ENCODE measurements at places on chromosomes 3 and 15.
A peak's percentile ranks its signal among the peaks of the same experiment; 100 is the strongest.

- no peak for DNase-seq
Observed at GRCh38 chr3:171908731-171909130, 65.6 kb downstream of the TMEM212 start.

DNA sequence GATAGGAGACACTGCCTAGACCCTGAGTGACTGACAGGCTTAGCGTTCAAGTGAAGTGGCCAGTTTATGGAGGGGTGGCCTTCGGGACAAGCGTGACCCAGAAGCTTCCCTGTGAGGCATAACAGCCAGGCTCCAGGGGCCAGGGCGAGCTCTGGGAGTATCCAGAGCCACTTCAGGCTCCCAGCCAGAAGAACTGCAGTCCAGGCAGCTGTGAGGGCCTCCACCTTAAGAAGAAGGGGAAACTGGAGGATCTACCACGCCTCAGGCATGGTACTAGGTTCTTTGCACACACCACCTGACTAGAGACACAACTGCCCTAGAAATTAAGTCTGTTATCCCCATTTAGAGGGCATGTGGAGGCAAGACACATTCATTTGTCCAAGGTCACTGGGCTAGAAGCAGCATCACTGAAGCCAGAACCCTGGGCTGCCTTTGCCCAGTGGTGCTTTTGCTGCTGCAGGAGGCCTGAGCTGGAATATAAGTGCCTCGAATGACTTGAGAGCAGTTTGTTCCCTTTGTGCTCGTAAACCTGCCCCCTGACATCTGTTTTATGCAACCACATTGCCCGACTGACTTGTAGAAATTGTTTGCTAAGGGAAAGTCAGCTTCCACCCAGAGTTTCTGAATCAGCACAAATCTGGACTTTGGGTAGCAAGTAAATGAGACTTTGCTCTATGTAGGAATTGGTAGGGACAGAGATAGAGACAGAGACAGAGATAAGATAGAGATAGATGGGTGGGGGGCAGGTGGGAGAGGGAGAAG, 23.3 kb downstream of the RASGRF1 start:
- DNase-seq: no peak

- DNase-seq: no peak
Observed at GRCh38 chr3:123799544-123800361, 84.4 kb downstream of the MYLK start.

GRCh38 chr3:155362808-155363689, 69.6 kb upstream of the STRIT1 start:
- no peak for DNase-seq

DNA sequence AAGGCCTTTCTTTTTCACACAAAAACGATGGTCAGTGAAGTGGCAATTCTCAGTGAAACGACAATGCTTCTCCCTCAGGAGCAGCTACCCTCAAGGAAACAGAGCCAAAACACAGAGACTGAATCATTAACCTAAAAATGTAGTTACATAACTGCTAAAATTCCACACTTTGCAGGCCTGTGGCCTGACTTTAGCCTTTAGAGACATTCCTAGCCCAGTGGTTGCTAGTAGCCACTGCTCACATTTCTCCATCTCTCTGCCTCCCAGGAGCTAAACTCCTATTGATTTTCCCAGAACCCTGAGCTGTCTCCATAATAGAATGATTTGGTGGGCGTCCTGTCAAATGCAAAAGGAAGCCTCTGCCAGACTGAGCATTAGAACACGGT, 630.1 kb upstream of the KCNMB2 start:
- DNase-seq: no peak

DNA sequence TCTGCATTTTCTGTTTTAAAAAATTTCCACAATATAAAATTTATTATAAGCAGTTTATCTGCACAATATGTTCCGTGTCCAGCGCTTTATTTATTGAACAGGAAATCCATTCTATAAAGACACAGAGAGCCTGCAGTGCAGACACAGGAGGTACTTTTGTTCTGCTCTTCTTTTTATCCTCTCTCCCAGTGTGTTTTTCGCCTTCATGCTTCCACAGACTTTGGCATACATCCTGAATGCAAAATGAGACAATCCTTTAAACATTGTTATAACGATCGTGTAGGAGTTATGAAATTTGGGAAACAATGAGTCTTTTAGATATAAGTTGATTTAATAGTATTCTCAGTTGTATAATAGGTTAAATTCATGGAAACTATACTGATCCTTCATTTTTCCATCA, 749.2 kb downstream of the NAALADL2 start:
- no peak for DNase-seq

DNA sequence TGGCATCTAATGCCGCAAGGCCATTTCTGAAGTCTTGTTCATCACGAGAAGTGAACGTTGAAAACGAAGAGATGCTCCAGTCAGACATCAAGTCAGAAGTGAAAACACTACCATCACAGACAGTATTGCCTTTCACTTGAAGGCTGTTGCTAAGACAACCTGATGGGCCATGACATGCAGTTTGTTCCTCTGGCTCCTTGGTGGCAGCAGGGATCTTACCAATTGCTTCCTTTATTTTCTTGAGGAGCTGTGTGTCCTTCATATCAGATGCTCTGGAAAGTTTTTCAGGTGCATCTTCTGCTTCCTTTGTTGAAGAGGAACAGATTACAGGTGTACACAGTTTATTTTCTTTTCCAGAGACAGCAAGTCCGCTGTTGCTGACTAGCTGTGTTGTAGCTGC, 30.7 kb upstream of the MYLK start:
- DNase-seq: no peak

- no peak for DNase-seq
Observed at GRCh38 chr3:117287602-117288001, 578.0 kb downstream of the TUSC7 start.

DNA sequence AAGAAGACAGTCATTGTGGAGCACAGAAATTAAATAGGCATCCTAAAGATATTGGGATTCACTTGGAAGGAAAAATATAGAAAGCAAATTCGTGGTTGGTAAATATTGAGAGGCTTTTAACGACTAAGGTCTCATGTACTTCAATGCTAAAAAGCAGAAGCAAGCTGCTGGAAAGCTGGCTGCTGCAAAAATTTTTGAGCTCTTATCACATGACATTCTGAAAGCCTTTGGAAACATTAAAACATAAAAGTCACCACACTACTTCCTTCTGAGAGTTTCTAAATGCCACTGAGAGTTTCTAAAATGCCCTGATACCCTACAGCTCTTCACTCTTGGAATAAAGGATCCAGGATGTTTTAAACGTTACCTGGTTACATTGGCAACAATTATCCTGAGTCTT, 39.0 kb upstream of the CBLB start:
- DNase-seq: no peak

DNA sequence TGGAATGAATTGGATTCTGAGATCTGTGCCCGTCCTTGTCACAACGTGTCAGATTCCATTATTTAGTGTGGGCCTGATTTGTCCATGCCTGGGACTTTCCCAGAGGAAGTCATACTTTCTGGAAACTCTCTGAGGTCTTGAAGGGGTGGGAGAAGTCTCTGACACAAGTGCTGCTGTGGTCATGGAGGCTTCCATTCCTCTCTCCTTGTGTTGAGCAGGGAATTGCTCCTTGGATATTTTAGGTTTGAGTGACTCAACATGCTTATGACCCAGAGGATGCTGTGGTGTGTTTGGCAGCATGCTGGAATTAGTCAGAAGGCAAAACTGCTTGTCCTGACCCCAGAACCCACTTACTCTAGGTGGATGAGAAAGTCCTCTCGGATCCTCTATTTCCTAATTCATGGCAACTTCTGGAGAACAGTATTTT, 132.1 kb downstream of the LPP start:
- no peak for DNase-seq

DNA sequence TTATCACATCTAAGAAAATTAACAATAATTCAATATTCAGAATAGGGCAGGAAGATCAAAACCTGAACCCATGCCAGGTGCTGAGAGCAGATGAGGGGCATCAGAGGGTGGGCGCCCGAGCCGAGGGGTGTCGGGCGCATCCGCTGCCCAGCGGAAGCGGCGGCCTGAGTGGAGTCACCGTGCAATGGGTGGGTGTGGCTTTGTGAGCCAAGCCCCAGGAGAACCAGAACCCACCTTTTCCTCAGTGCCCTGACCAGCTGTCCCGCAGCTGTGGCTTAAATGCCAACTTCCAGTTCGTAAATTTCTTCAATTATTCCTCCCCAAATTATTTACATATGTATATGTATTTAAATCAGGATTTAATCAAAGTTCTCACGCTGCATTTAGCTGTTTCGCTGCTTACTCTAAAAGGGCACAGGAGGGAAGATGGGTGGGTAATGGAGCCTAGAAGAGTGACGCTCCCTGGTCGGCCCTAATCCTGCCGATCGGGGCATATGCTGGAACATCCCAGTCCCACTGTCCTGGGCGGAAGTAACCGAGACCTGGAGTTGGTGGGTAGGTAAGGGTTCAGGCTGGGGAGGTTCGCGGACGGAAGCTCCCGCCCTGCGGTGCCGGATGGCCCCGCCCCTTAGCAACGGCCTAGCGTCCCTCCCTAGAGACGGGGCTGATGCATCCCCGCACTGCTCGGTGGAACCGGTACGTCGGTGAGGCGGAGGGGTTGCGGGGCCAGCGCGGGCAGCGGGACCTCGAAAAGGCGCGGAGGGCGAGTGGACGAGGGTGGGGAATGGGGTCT, 1.3 kb downstream of the DNAH1 start:
- DNase-seq: peak; percentile 63

DNA sequence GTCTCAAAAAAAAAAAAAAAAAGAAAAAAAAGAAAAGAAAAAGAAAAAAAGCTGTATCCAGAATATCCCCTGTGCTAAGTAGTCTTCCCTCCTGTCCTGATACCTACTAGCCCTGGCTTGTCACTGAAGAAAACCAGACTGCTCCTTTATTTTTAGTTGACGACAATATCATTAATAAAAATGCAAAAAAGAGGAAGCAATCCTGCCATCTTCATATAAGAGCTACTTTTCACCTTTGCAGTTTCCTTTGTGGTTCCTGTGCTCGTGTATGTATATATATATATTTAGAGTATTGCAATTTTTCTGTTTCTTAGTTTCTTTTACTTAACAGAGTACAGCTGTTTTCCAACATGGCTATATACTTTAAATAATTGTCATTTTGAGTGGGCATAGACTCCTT, 13.6 kb downstream of the C3orf20 start:
- DNase-seq: no peak

DNA sequence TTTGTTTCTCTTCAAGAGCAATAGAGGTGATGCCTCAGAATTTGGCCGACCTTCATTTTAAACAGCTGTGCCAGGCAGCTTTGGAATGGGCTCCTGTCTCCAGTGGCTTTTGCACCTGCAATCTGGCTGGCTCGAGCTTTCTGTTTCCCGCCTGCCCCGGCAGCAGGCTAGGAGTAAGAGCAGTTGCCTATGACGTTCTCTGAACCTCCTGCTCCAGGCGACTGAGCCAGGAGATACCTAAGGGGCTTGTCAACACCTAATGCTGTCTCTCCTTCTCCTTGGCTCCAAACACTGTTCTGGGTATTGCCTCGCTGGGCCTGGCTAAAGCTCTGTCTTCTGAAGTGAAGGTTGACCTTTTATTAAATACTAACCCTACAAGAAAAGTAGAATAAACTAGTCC, 229.9 kb downstream of the LRRN1 start:
- no peak for DNase-seq

DNA sequence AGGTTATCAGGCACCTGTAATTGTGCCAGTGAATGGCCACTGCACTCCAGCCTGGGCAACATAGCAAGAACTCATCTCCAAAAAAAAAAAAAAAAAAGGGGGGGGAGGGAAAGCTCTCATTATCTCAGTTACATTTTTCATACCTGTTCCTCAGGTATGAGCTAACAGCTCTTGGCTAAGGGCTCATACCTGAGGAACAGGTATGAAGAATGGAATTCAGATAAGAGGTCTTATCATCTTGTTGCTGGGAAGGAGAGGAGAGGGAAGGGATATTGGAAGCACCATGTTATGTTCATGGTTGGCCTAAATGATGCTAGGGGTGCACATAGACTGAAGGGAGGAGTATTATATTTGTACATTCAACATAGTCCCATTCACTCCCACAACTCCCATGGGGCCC, 2.6 kb downstream of the SLC15A2 start:
- no peak for DNase-seq

GRCh38 chr15:54353726-54354125, 375.5 kb downstream of the UNC13C start:
- DNase-seq: no peak

GRCh38 chr3:126291537-126291936, 65.7 kb downstream of the KLF15 start:
- no peak for DNase-seq

GRCh38 chr15:98522127-98522526, 126.2 kb upstream of the IGF1R start:
- no peak for DNase-seq

DNA sequence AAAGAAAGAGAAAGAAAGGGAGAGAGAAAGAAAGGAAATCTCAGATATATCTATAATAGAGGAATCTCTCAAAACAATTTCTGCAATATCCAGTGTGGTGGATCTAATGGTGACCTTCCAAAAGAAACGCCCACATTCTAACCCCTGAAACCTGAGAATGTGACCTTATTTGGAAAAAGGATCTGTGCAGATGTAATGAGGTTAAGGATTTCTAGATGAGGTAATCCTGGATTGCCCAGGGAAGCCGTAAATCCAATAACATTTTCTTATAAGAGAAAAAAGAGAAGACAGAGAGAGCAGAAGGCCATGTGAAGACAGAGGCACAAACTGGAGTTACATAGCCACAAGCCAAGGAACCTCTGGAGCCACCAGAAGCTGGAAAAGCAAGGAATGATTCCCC, 307.6 kb downstream of the ZBTB20 start:
- DNase-seq: no peak

- no peak for DNase-seq
Observed at GRCh38 chr3:123094516-123095313, 27.9 kb downstream of the PDIA5 start.

DNA sequence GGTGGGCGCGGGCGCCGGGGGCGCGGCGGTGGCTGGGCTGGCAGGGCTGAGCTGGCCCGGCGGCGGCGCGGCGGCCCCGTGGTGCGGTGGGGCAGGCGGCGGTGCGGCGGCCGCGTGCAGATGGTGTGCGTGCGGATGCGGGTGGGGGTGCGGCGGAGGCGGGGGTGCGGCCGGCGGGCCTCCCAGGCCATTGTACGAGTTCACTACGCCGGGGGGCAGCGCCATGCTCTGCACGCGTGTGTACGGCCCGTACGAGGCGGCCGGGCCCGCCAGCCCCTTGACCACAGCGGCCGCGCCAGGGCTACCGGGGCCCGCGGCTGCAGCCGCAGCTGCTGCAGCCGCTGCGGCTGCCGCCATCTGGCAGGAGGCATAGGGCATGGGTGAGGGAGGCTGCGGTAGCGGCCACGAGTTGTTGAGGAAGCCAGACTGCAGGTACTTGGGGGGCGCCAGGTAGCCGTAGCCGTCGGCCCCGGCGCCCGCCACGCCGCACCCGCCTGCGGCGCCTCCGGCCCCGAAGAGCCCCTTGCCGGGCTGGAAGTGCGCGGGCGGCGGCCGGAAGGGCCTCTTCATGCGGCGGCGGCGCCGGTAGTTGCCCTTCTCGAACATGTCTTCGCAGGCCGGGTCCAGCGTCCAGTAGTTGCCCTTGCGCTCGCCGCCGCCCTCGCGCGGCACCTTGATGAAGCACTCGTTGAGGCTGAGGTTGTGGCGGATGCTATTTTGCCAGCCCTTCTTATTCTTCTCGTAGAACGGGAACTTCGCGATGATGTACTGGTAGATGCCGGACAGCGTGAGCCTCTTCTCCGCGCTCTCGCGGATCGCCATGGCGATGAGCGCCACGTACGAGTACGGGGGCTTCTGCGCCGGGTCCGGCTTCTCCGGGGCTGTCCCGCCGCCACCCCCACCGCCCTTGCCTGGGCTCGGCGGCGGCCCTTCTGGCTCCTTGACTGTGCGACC, 951 bp downstream of the FOXL2 start:
- no peak for DNase-seq

Measured in activated CD4-positive, alpha-beta T cell treated with anti-CD3 and anti-CD28 coated beads for 24 hours (primary cell).